ENCODE measurements at places on chromosomes 5 and 9.

GRCh38 chr9:109535365-109535764 is 37.3 kb upstream of the PTPN3 start:
- no peak for DNase-seq

- no peak for DNase-seq
These were observed 24.8 kb upstream of the CORO2A start for GRCh38 chr9:98217255-98217654.

GRCh38 chr5:9545992-9546851 is at the start of gene SEMA5A:
TSS of gene SEMA5A (minus strand) at chr5:9546075. CDS start at chr5:9379946, 166,129 bp downstream.
- DNase-seq, result no peak

DNA sequence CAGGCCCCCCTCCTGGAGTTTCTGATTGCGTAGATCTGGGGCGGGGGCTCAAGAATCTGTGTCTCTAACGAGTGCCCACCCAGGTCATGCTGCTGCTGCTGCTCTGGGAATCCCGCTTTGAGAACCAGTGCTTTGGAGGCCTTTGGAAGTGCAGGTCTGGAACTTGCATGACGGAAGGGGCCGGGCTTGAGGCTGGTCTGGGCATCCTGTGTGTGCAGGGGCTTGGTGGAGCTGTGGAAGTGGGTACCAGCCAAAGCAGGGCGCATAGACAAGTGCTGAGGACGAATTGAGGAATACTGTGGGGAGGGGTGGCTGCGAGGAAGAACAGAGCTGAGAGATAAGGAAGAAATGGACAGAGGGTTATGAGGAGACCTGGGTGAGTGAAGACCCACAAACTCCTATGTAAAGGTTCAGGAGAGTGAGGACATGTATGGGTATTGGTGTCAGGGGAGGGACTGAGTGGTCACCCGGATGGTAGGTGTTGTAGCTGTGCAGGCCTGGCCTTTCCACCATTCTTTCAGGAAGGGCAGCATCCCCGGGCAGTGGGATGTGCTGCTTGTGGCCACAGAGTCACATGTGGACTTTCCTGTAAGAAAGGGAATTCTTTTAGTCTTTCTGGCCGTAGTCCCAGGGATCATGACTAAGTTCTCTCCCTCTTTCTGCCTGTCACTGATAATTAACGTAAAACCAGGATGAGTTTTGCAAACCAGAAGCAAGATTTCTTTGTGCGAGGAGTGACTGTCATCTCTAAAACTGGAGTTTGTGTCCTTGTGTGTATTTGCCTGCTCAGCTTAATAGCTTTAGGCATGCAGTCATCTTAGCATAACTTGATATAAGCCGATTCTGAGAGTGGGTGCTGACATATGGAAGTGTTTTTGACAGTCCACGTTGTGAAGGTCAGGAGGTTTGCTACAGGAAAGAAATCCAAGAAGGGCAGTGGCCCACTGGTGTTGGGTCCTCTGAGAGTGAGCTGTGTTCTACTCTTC is 43.3 kb upstream of the TJP2 start:
- DNase-seq, result no peak

GRCh38 chr5:93789173-93790067 is 48.0 kb upstream of the POU5F2 start:
- DNase-seq, result no peak

GRCh38 chr5:35921930-35922329 is 16.5 kb downstream of the CAPSL start:
- DNase-seq, result peak; percentile 58

DNA sequence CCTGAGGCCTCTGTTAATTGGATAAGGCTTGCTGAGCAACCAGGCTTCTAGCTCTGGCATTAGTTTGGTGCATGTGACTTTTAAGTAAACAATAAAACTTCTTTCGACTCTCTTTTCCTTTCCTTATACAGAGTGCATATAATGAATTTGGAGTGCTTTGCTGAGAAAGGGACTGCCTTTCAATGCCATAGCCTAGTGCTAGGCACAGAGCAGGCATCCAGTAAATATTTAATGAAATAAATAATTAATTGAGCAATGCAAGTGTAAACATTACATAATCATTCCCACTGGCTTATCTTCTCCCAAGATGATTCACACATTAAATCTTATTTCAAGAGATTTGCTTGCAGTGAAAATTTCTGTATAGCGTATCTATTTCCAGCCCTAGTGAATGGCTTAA is 74.1 kb downstream of the NMUR2 start:
- DNase-seq, result no peak

DNA sequence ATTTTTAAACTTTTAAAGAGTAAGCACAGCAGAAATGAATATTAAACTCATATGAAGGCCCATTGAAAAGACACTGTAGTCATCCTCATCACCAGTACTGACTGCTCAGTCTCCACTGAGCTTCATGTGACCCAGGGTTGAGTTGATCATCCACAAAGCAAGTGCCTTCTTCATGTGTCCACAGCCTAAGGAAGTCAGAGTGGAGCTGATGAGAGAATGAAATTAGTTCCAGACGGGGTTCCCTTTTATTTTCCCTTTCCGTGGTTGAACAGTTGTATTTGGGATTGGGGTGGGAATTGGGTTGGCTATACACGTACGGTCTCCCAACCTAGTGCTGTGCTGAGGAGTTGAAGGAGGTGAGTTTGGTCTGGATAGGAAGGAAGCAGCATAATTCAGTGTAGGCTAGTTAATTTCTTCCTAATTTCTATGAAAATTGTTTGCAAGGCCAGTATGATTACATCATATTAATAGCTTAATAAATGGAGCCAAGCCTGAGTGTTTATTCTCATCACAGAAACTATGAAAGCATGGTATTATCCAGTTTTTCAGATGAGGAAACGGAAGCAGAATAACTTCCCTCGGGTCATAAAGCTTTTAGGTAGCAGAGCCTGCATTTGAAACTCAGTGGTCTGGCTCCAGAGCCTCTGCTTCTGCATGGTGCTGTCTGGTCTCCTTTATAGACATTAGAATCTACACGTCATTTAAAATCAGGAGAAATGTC is 103.9 kb upstream of the DMRT1 start:
- no peak for DNase-seq

DNA sequence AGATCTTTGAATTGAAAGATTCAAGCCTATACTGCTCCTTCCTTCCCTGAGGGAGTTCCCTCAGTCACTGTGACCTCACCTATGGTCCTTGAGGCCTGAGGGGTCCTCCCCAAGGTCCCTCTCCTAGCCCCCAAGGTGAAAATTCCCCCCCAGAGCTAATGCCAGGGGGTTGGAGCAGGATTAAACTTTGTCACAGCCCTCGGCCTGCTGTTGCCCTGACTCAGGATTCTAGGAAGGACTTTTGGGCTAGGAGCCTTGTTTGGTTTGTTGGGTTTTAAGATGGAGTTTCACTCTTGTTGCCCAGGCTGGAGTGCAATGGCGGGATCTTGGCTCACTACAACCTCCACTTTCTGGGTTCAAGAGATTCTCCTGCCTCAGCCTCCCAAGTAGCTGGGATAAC is 123.2 kb downstream of the C5orf15 start:
- no peak for DNase-seq
